ENCODE measurements at places on chromosomes 2 and 18. TPM values are rescaled to one million over a fixed set of nuclear protein-coding genes. Genes with fewer than 3 reads are reported as not detected.
A peak's percentile ranks its signal among the peaks of the same experiment; 100 is the strongest.

DNA sequence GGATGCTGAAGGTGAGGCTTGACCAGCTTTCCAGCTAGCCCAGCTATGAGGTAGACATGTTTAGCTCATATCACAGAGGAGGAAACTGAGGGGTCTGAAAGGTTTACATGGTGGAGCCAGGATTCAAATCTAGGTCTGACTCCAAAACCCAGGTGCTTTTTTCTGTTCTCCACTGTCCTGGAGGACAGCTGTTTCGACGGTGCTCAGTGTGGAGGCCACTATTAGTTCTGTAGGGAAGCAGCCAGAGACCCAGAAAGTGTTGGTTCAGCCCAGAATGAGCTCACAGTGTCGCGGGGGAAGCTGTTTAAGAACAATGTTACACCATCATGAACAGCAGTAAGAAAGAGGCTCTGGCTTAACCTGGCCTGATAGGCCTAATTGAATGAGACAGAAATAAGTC, 11.1 kb downstream of the PROC start:
- DNase-seq = no peak

Gene ASTL
- total RNA-seq = not detected

- DNase-seq = no peak
Measured at GRCh38 chr2:129004485-129004884, 685.8 kb upstream of the HS6ST1 start.

GRCh38 chr2:137133225-137133624, 367.9 kb downstream of the THSD7B start:
- no peak for DNase-seq

GRCh38 chr18:51151568-51152511, 45.6 kb downstream of the MEX3C start:
- no peak for DNase-seq

DNA sequence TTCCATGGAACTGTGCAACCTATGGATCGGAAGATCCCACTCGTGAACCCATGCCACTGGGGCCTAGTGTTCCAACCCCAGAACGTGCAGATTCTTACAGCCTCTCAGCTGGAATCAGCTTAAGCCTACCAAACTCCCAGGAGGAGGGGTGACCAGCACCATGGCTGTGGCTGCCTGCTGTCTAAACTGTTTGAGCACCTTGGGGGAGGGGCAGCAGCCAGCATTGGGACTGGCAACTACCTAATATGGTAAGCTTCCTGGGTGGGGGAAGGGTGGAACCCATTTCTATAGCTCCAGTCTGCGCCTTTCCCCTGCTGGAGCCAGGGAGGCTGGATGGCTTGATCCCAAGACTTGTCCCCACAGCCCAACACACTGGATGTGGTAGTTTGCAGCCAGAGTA, 10.7 kb upstream of the POLE4 start:
- DNase-seq = no peak

DNA sequence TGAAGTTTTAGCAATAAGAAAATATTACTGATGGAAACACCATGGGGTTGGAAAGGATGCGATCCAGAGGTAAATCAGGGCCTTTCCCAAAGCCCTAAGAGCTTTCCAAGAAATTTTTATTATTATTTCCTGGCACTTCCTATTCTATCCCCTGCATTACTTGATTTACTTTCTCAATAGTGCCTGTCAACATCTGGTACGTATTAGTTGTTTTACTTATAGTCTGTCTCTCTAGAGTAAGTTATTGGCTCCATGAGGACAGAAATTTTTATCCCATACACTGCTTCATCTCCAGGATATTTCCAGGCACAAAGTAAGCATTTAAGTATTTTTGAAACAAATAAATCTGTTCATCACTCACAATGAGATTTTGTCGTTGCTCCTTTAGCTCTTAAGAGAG, 18.1 kb downstream of the PPP4R1 start:
- DNase-seq = no peak

Gene ANXA4
- 3.1 TPM for total RNA-seq

Gene CCDC121
- 5.3 TPM for total RNA-seq

GRCh38 chr2:202609381-202610145, 25.2 kb upstream of the FAM117B start:
- no peak for DNase-seq

- no peak for DNase-seq
Measured at GRCh38 chr2:169329688-169330554, 32.4 kb downstream of the LRP2 start.

DNA sequence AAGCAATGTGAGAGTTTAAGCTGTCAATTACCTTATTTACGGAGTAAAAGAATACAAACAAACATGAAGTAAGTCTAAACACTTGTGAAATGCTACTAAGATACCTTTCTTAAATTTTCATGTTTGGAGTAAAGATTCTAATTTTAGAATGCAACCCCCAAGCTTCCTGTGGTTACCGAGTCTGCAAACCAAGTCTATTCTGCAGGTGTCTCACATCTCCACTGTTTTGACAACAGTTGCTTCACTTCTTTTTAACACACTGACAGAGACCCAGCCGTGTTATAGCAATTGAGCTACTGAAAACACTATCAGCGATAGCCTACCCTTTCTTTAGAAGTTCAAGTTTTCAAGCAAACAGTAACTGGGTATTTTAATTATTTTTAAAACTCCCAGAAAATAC, 608.3 kb downstream of the ERBB4 start:
- no peak for DNase-seq

Gene TMEM178A
- 12.5 TPM for total RNA-seq

Gene SULT1C2
- not detected for total RNA-seq

DNA sequence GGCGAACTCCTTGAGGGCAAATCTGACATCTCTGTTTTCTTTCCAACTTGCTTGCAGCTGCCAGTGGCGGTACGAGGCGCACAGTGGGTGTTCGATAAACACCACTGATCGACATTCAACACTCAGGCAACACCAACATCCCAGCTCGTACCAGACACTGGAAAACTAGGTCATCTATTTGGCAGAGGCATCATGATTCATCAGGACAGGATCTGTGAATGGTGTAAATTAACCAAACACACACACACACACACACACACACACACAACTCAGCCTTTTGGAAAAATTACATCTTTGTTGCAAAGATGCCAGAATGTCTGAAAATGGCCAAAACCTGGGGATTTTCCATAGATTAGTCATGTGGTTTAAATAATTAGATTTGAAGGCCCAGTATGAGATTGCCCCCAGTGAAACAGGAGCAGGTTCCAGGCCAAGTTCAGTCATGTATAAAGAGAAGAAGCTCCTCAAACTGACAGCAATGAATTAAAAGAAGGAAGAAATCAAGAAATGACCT, 150.5 kb upstream of the NCKAP5 start:
- no peak for DNase-seq

Gene PSMA8
- not detected for total RNA-seq

Gene HOXD9
- 0.44 TPM for total RNA-seq

- DNase-seq = peak; percentile 65
Measured at GRCh38 chr18:76495435-76496193, 572 bp upstream of the ZNF516 start.

DNA sequence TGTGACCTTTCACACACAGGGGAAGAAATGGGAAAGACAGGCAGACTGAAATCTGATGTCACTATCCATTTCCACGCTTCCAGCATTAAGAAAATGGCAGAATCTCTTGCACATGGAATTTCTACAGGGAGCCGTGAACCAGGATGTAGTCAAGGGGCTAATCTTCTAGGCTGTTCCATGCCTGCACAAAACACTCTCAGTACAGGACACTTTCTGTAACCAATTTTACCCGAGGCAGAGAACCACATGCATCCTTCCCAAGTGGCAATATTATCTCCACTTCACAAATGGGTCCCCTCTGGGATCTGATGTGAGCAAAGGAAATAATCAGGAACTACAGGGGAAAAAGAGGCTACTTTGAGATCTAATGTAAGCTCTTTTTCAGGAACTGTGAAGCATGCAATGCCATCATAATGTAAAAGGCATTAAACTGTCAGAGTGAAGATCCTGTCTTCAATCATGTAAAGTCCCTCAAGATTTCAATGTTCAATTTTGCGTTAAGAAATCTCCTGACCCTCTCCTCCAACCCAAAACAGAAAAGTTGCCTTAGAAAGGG, 236.9 kb downstream of the RBM43 start:
- DNase-seq = no peak

- DNase-seq = no peak
Measured at GRCh38 chr2:99935662-99936061, 206.7 kb downstream of the AFF3 start.

DNA sequence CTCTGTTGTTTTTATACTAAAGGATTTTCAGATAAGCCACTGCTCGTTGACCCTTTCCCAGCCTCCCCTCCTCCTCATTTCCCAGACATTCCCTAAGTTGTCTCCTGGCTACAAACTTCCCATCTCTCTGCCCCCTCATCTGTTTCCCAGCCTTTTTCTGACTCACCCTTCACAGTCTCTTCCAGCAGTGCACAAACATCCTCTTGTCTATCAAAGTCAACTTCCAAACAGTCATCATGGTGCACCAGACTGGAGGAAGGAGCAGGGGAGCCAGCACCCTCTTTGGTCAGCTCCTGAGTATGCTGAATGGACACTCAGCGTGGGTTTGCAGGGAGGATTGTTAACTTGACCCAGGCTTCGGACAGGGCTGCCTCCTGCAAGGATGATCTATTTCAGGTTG, 26.6 kb upstream of the SPRED2 start:
- no peak for DNase-seq

DNA sequence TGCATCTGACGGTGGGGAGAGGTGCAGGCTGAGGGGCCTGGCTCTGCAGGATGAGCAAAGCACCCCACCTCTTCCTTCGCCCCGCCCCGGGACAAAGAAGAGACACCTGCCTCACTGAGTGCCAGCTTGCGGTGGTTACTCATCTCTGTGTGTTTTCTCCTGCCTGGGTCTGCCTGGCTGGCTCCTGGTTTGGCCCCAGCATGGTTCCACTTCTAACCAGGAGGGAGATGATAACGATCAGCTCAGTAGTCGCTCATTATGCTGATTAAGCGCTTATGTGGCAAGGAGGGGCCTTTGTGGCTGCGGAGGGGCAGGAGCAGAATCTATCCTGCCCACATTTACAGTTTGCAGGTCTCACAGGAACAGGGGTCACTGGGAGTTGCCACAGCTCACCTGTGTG, 68.7 kb upstream of the EDAR start:
- DNase-seq = no peak

GRCh38 chr2:223647258-223647952, 45.2 kb upstream of the SCG2 start:
- no peak for DNase-seq

Gene CLEC4F
- total RNA-seq = 0.66 TPM

- no peak for DNase-seq
Measured at GRCh38 chr18:9615280-9615797, 980 bp upstream of the PPP4R1 start.

- no peak for DNase-seq
Measured at GRCh38 chr2:111168528-111169239, 48.0 kb downstream of the BCL2L11 start.

DNA sequence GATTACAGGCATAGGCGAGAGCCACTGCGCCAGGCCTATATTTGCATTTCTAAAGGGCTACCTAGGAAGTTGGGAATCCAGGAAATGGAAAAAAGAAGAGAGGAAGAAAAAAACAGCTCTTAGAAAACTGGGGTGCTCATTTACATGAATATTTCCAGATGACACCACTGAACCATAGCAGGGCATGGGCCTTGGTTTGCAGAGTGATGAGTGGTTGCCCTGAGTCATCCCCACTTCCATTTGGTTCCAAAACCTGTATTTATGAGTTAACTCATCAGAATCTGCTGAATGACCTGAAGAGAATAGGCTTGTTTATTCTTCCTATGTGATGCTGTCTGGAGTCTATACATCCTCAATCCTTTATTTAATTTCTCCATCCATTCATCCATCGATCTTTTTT, 36.2 kb downstream of the EHD3 start:
- no peak for DNase-seq

GRCh38 chr2:51990684-51991083, 958.8 kb upstream of the NRXN1 start:
- no peak for DNase-seq

DNA sequence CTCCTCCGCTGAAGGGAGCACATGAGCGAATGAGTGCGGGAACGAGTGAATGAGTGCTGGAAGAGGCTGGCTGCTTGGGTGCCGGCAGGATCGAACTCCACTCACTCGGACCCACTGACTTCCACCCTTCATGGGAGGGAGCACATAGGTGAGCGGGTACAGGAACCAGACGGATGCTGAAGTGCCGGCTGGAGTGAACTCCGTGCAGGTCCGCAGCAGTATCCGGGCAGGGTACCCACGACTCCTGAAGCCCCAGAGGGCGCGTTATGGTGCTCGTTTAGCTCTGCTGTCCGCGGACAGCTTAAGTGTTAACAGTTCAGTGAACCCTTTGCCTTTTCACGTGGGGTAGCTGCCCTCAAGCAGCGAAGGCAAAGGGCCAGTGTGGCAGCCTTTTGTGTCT, 23.2 kb downstream of the RPRM start:
- no peak for DNase-seq

Gene G6PC2
- total RNA-seq = not detected

Gene TACR1
- total RNA-seq = 0.17 TPM

Gene CYP27A1
- 0.98 TPM for total RNA-seq

Measured in glutamatergic neuron (in vitro differentiated cells).